Suppressor macrophage (primary cell): ENCODE measurements at places on chromosomes 12 and 14.

GRCh38 chr14:90114554-90114953 lies 52.8 kb downstream of the KCNK13 start:
- no peak for DNase-seq

DNA sequence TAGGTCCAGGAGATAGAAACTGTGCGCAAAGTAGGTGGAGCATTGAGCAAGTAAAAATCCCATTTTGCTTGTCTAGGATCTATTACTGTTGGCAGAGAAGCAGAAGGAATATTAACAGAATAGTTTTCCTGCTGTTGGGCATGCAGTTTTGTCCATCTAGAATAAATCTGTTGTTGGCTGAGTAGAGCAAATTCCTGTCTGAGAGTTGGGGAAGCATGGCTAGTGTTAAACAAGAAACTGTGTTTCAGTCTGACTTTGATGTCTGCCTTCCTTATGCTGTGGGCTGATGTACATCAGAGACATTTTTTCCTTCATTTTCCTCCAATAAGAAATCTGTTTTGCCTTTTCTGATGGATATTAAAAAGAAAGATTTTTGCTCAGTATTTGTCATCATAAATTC lies 98.2 kb downstream of the RAD52 start:
- DNase-seq, result no peak

DNA sequence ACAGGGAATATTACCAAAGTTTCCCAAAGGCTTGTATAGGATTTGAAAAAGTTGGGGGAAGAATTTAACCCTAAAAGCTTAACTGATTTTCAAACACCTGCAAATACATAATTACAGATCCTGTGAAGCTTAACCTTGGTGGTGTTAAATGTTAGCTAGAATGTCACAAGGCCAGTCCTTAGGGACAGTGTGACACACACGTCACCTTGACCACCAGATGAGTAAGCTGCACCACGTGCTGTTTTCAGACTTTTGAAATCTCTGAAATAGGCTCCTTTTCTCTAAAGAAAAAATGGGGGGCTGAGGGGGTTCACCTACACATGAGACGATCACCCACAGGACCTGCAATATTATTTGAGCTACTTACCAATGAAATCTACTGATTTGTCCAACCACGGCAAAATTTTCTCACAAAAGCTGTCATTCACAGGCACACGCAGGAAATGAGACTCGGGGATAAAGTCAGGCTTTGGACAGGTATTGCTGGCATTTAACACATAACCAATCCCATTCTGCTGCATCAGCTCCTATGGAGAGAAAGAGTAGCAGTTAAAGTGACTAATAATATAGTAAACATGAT lies 75.9 kb downstream of the DUSP16 start:
- DNase-seq, result no peak

- DNase-seq, result no peak
These were observed 345.2 kb upstream of the KITLG start for GRCh38 chr12:88925454-88925853.

DNA sequence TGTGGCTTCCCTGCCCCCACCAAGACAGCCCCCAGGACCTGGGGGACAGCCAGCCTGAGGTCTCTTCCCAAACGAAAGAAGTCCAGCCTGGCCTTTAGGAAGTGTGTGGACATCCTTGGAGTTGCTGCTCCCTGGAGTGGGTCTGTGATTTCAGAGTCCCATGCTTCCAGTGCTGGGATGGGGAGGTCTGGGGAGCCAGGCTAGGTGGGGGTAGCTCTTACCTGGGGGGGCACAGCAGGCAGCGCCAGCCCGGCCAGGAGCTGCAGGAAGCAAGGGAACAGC lies 509 bp downstream of the PGF start:
- DNase-seq, result no peak

GRCh38 chr12:91287753-91288152 lies 105.1 kb upstream of the DCN start:
- no peak for DNase-seq

DNA sequence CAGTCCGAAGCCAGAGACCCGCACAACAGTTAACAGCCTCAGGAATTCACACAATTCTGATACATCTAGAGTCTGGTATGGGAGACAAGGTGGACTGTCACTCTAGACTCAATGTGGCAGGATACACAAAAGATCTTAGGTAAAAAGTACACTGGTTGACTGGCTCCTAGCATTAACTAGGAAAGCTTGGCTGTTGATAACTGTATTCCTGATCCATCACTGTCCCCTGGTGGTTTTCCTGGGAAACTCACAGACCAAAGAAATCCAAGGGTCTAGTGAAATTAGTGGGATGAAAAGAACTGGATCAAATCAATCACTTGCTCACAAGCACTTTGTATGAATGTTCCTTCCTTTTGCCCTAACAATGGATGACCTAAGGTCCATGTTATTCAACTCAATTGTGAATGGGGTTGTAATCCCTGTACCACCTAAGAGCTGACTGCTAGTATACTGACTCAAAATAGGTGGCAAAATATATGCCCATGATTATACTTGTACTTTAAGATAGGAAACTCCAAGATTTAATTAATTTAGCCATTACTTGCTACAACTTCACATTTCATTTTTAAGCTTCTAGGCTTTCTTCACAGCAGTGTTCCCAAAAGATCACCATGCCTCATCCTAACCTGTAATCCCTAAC lies 14.0 kb downstream of the NPC2 start:
- DNase-seq, result no peak

DNA sequence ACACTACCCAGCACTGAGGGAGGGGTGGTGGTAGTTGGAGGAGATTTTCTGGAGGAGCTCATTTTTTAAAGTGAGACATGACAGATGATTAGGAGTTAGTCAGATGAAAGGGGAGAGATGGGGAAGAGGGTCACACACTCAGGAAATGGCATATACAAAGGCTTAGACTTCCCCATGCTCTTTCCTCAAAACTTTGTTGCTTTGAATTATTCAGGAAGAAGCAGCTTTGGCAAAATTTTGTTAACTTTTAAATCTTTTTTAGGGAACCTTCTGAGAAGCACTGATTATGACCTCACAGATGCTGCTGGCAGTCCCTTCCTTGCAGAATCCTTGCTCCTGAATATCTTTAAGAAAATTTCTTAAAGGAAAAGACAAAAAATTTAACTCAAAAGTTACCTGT lies 19.8 kb downstream of the ALDH6A1 start:
- peak; percentile 68 for DNase-seq

- no peak for DNase-seq
These were observed 110.9 kb upstream of the MAP1LC3B2 start for GRCh38 chr12:116448165-116448739.

- DNase-seq, result no peak
These were observed 720 bp upstream of the FGF6 start for GRCh38 chr12:4446335-4446734.

GRCh38 chr12:95532851-95533250 lies 18.4 kb downstream of the USP44 start:
- no peak for DNase-seq

DNA sequence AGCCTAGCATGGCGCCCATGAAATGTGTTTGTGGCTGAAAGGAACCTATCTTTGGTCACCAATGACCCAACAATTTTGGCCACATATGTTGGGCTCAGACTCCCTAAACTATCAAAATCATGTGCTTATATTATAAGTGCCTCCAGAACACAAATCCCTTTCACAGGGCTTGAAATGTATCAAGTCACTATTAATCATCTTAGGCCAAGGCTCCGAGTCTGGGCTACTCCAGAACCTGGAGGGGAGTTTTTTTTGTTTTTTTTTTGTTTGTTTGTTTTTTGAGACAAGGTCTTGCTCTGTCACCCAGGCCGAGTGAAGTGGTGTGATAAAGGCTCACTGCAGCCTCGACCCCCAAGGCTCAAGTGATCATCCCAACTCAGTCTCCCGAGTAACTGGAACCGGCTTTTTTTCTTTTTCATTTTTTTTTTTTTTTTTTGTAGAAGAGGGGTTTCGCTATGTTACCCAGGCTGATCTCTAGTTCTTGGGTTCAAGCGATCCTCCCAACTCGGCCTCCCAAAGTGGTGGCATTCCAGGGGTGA lies 989 bp upstream of the DRAM1 start:
- DNase-seq, result no peak

DNA sequence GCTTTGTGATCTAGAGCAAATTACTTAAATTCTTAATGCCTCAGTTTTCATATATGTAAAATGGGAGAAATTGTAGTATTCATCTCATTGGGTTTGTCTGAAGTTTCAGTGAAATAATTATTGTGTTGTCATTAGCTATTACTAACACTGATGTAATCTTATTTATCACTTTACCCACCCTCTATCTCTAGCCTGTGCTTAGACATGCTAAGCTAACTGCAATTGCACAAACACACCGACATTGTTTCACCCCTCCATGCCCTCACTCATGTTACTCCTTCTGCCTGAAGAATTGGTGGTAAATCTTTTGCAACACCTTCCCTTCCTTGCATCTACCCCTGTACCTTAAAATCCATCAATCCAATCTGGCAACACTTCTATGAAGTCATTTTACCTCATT lies 241.6 kb downstream of the BCAT1 start:
- DNase-seq, result no peak

GRCh38 chr14:90630171-90630806 lies 185.9 kb downstream of the TTC7B start:
- peak; percentile 95 for DNase-seq

- DNase-seq, result no peak
These were observed 11.3 kb upstream of the FAM181A start for GRCh38 chr14:93915800-93916199.

DNA sequence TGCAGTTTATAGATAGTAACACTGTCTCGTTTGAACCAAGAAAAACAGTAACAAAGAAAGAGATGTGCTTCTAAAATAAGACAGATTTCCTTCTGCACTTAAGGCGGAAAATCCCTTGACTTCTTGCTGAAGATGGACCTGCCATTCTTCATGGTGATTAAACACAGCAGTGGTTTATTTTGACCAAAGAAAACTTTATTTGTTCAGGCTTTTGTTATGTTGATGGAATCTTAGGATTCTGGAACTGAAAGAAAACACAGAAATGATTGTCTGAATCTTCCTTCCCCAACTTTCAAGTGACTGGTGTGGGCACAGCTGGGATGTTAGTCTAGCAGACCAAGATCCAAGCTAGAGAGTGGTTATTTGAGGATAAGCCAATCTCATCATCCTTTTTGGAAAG lies 72.2 kb downstream of the DACT1 start:
- DNase-seq, result no peak

GRCh38 chr14:103057372-103058163 lies at the start of gene CDC42BPB:
CDC42BPB (minus strand) TSS chr14:103057549; CDS start chr14:103057173, 376 bp downstream.
- DNase-seq, result peak; percentile 96

- no peak for DNase-seq
These were observed 170.7 kb downstream of the CHST11 start for GRCh38 chr12:104627231-104627989.

GRCh38 chr12:121227294-121227693 lies 17.4 kb downstream of the P2RX4 start:
- no peak for DNase-seq

- no peak for DNase-seq
These were observed 224.5 kb downstream of the BCL11B start for GRCh38 chr14:99047441-99048031.

GRCh38 chr12:54590978-54591591 lies 2.6 kb upstream of the PPP1R1A start:
- DNase-seq, result no peak

- no peak for DNase-seq
These were observed 22.8 kb downstream of the PPP1R12A start for GRCh38 chr12:79911889-79912656.

- DNase-seq, result no peak
These were observed 62.9 kb downstream of the WSCD2 start for GRCh38 chr12:108191938-108192337.

- no peak for DNase-seq
These were observed 71.7 kb downstream of the RPAP3 start for GRCh38 chr12:47634127-47634526.

DNA sequence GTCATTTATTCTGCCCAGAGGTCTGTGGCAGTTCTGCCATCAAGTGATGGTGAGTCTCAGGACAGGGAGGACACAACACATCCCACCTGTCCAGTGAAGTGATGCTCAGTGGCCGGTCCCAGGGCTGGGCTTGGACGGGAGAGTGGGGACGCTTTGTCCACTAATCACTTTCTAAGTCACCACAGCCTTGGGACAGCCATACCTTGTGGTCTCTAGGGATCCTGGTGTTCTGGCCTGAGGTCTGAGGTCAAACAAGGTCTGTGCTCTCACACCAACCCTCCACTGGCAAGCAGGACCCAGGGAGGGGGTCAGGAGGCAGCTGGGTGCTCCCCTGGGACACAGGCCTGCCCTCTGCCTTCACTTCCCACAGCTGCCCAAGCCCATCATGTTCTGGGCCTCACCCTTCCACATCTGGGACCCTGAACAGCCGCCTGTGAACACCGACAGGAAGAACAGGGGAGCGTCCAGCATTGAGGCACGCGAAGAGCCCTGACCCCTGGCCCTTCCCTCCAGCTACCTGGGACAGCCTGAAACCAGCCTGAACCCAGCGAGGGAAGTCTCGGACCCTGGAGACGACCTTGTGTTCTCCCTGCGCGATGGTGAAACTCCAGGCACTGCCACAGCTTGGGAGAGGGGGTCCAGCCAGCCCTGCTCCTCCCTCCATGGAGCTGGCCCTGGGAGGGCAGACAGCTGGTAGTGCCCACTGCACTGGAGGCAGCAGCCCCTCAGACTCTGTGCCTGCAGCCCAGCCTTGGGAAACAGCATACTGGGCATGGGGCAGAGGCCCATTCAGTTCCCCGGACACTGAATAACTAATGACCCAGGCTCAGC lies 19.7 kb upstream of the GPR132 start:
- DNase-seq, result no peak
